ENCODE measurements at places on chromosomes 6 and 20.

DNA sequence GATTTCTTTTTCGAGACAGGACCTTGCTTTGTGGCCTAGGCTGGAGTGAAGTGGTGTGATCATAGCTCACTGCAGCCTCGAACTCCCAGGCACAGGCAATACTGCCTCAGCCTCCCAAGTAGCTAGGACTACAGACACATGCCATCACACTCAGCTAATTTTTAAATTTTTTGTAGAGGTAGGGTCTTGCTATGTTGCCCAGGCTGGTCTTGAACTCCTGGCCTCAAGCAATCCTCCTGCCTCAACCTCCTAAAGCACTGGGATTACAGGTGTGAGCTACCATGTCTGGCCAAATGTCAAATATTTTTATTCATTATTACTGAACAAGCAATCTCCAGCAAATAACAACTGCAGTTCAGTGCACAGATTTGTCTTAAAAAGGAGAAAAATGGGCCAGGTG lies 131.7 kb upstream of the IFNGR1 start:
- DNase-seq = no peak

- DNase-seq = no peak
Measured at GRCh38 chr20:62362991-62363919, 3.9 kb downstream of the LAMA5 start.

- no peak for DNase-seq
Measured at GRCh38 chr6:150297327-150298029, 71.3 kb upstream of the IYD start.

DNA sequence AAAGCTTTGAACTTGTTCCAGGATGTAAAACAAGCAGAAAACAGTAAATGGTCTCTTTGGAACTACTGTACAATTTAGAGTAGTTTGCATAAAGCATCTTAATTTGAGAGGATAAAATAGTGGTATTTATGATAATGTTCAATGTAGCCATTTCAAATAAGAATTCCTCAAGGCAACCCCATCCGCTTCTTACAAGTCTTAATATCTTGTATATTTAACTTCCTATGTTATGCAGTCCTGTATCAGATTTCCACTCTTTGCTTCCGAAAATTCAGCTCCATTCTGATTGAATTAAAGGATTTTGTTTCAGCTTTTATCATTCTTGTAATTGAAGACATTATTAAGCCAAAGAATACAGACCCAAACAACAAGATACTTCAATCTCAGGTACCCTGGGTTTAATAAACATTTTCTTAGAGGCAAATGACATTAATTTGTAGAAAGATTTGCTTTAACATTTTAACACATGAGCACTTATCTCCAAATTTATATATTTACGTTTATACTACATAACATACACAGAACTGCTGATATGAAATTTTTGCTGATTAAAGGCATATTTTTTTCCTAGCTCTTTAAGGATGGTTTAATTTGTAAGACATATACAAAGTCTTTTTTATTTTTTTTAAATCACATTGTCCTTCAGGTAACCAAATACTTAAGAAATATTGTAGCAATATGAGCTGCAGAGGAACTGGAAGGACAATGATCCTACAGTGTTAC lies 131.1 kb upstream of the BEND3 start:
- DNase-seq = no peak

DNA sequence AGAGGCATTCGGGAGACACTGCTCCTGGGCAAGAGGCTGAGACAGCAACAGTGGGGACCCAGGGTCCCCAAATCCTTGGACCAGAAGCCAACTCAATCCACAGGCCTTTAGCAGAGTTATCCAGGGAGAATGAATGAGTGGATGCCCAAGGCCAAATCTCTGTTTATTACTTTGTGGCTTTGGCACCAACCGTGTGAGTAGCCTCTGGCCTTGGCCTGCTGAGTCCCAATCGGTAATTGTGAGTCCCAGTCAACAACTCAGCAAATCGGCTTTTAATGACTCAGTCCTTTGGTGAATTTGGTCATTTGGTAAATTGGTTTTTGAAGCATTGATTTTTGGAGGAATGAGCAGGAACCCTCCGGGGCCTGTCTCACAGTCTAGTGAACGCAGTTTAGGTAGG lies 29.1 kb upstream of the ECI2 start:
- no peak for DNase-seq

DNA sequence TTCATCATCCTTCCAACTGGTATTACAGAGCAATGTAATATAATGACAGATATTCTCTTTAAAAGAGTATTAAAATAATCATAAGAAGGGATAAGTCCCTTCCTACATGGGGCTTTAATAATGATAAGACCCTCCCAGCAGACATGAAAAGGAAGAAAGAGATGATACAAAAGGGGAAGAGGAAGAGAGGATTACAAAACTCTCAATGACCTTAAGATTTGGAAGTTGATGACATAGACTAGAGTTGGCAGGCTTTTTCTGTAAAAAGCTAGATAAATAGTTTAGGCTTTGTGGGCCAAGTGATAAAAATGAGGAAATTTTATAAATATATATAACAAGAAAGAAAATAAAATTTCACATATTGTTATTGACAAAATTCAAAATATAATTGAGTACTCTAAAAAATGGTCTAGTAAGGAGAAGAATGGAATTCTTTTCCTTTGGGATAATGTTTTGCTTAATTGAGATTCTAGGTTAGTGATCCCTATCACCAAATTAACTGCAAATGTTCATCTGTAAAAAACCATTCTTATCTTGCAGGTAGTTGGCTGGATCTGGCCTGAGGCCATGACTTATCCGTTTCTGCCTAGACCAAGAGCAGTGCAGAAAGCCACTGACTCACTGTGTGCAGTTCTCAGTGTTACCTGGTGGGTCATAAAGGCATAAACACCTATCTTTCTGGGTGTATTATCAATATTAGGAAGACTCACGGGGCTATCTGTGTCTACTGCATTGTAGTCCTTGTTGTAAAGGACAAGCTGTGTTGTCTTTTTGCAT lies 11.0 kb downstream of the RIPOR2 start:
- DNase-seq = no peak

DNA sequence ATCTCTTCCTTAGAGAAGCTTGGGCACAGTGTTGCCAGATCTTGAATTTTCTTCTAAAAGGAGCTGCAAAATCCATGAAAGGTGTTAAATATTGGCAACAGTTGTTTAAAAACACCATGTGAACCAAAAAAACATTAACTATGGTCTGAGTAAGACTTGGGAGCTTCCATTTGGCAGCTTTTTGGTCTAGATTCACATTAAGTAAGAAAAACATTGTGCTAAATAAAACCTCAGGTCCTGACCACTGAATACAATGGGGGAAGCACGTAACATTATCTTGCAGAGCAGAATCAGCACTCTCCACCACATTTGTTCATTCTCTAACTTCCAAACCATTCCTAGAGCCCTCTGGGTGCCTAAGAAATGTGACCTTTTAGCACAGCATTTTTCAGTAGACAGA lies 437.6 kb upstream of the PLCB4 start:
- DNase-seq = no peak

DNA sequence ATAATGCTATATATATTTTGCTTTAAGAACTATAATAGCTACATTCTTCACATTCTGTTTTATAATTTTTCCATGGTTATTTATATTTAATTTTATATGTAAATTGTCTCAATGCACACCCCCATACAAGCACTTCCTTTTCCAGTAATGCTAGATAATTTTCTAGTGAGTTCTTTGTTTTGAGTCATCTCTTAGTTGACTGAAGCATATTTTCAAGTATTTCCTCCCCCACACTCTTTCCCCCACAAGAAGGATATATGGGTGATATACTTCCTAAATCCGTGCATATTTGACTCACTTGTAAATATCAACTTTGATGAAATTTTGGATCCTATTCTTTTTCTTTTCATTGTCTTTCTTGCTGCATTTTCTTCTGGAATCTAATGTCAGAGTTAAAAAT lies 82.1 kb upstream of the SRSF6 start:
- DNase-seq = no peak

DNA sequence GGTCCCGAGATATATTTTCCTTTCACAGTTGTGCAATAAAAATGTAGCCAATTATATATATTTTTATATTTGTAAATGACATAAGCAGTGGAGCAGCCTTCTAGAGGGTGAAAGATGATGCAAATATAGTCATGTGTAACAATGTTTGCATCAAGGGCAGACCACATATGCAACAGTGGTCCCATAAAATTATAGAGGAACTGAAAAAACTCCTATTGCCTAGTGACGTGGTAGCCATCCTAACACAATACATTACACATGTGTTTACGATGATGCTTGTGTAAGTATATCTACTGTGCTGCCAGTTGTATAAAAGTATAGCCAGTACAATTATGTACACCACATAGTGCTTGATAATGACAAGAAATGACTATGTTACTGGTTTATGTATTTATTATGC lies 162.8 kb downstream of the ZFAND3 start:
- no peak for DNase-seq

GRCh38 chr6:73504160-73504559 lies 16.7 kb downstream of the EEF1A1 start:
- DNase-seq = no peak

DNA sequence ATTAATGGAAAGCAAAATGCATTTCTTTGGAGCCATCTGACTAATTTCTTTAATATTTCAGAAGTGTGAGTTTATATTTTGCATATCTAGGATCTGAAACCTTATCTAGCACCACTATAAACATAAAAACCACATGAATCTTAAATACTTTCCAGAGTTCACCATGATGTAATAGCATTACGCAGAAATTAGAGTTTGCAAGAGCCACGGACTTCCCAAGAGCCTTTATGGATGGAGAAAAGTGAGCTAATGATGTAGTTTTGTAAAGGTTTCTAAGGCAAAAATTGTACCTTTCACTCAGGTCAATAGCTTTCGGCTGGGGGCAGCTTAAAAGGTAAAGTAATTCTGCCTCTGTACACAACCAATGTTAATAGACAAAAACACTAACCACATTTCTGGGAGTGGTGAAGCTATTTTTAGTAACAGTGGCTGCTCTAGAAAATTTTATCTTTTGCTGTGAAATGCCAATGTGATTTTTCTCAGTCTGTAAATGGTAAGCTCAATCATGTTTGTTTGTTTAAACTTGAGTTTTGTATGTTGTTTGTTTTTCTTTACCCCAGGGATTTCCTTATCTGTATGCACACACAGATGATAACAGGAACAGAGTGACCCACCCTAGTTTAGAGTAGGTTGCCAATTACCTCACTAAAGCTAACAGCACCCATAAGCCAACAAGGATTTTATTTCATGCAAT lies 80.5 kb downstream of the FILIP1 start:
- no peak for DNase-seq

GRCh38 chr6:98308564-98308963 lies 525.8 kb upstream of the POU3F2 start:
- no peak for DNase-seq

- DNase-seq = no peak
Measured at GRCh38 chr20:22411627-22412450, 172.5 kb downstream of the FOXA2 start.

DNA sequence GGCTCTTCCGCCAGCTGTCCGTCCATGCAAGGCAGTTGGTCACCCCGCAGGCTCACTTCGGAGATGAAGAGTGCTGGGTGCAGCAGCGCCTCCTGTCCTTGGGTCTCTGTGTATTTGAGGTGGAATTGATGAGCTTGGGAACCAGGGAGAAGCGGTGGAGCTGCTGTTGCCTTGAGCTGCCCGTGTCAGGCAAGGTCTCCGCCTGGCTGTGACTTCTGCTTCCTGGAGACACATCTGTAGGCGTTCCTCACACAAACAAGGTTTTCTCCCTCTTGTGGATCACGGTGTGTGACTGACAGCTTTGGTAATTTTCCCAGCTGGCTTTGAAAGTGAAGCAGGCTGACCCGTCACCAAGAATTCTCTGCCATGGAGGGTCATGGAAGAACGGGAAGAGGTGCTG lies 2.5 kb upstream of the SLC17A9 start:
- no peak for DNase-seq

All from stimulated activated CD4-positive, alpha-beta T cell treated with anti-CD3 and anti-CD28 coated beads, TNF-alpha, amount 100 ng/mL, for 1 hour (primary cell).